ENCODE measurements at places on chromosomes 13 and 19.
A peak's percentile ranks its signal among the peaks of the same experiment; 100 is the strongest.

DNA sequence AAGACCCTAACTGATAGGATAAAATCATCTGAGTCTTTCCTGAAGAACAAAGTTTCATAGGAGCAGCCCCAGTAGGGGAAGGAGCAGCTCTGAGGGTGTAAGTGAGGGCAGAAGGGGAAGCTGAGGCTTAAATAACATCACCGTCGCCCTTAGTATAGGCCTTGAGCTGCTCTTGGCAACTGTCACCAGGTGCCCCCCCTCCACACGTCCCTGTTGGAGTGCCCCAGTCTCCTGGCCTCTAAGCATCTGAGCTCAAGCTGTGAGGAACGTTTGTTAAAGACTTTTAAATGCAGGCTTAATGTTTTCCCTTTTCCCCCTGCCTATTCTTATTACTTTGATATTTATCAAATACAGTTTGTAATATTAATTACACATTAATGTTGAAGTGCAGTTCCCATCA is 170.6 kb downstream of the ZIC5 start:
- DNase-seq: no peak

- no peak for DNase-seq
Observed at GRCh38 chr13:97875218-97875617, 78.3 kb upstream of the IPO5 start.

DNA sequence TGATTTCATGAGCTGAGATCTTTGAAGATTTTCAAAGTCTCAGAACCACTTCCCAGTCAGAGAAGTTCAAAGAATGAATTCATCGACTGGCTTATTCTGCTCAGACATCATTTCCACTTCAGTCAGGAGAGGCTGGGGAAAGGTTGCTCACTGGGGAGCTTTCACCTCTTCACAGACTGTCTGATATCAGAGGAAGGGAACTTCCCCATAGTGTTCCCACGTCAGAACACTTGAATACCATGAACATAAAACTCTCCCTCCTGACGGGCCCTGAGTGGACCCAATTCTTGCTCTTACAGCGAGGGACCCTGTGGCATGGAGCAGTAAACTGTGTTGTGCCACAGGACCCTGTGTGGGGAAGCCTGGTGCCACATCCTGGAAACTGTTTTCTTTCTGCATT is 492.6 kb downstream of the COG6 start:
- DNase-seq: no peak

- DNase-seq: no peak
Observed at GRCh38 chr19:262125-262524, 29.1 kb downstream of the PLPP2 start.

DNA sequence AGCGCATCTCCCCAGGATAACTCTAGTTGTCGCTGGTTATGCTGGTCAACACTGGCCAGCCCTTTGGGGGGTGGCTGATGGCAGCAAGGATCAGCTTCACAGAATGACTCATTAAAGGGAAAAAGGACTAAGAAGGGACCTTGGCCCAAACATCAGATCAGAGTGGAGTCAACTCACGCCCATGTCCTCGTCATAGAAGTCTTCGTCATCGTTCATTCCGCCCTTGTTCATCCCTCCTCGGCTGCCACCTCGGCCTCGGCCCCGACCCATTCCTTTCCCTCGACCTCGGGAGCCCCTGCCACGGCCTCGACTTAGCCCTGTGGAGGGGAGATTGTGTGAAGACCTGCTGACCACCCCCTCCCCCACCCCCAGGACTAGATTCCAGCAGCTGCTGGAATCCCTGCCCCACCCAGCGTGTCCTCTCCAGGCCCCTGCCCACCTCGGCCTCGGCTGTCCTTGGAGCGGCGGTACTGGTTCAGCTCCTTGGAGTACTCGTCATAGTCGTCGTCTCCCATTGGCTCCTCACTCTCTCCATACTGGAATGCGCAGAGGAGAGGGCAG is 28.6 kb downstream of the ZC3H4 start:
- no peak for DNase-seq

DNA sequence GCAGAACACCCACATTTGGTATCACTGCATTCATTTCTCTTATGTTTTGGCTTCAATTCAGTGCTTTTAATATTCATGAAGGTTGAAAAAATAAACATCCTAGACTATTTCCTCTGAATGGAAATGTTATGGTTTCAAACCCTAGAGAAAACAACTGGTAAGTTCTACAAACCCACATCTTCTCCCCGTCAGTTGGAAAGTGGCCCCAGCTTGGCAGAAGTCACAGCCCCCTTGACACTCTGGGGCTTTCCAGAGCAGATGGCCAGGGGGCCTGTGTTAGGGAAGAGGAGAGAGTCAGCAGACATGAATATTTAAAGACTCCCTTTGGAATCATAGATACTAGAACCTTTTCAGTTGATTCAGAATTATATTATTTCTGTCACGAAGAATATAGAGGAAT is 123.9 kb downstream of the SHISA2 start:
- no peak for DNase-seq

GRCh38 chr13:97273341-97273831 is 51.3 kb downstream of the MBNL2 start:
- DNase-seq: no peak

- no peak for DNase-seq
Observed at GRCh38 chr13:86020351-86021002, 221.3 kb upstream of the SLITRK6 start.

DNA sequence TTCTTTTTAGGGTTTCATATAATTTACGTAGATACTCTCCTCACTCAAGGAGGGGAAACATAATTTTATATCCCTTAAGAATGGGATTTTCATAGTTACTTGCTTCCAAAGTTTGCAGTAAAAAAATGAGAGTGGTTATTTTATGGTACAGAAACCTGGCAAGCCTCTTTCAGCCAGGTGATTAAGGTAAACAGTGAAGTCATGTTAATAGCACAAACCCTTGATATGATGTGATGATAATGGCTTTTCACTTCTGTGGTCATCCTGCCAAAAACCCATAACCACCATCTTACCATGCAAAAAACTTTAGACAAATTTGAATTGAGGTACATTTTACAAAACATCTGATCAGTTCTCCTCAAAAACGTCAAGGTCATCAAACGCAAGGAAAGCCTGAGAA is 517.8 kb downstream of the SLITRK5 start:
- no peak for DNase-seq

DNA sequence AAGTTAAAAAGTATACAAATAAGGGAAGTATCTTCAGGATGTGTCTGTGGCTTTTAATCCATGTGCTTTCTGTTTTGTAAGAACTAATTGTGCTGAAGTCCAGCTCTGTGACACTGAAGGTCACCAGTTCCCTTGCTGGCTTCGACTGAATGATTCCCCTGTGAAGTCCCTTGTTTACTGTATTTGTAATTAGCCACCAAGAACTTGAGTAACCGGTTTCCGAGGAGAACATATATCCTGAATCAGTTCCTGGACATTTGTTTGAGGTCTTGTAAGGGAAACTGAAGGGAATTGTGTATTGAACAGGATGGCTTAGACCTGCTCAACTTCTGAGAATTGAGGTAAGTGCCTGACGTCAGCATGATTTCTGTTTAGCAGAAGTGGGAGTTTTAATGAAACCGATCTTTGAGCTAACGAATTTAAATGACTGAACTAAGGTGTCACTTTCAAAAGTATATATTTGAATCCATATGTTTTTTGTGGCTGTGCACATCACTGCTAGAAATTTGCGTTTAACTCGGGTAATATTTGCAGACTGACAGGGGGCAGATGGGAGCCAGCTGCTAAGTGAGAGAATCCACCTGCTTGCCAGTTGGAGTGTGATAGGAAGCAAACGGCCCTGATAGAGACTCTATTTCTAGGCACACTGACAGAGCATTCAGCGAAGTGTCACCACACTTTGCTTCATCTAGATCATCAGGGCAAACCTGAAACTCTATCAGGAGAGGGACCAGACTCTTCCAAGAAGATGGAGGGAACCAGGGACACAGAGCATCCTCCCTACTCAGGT is 530.0 kb downstream of the RFC3 start:
- DNase-seq: no peak

- DNase-seq: no peak
Observed at GRCh38 chr19:3124630-3125029, 11.2 kb upstream of the GNA15 start.

DNA sequence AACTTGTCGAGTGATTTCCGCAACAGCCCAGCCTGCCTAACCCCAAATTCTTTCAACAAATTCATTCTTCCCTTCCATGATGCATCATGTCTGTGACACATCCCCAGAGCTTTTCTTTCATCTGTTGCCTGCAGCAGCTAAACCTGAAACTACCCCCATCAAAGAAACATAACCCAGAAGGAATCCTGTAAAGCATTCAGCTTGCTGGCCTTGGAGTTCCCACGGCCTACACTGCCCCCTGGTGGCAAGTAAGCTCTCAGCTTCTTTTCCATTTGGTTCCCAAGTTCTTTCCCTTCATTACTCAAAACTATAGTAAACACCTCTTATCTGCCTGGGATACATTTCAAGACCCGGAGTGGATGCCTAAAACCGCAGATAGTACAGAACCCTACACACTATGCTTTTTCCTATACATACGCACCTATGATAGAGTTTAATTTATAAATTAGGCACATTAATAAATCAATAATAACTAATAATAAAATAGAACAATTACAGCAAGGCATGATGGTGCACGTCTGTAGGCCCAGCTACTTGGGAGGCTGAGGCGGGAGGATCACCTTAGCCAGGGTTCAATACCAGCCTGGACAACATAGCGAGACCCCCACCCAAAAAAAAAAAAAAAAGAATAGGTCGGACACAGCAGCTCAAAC is 7.4 kb downstream of the ETHE1 start:
- DNase-seq: peak; percentile 65

DNA sequence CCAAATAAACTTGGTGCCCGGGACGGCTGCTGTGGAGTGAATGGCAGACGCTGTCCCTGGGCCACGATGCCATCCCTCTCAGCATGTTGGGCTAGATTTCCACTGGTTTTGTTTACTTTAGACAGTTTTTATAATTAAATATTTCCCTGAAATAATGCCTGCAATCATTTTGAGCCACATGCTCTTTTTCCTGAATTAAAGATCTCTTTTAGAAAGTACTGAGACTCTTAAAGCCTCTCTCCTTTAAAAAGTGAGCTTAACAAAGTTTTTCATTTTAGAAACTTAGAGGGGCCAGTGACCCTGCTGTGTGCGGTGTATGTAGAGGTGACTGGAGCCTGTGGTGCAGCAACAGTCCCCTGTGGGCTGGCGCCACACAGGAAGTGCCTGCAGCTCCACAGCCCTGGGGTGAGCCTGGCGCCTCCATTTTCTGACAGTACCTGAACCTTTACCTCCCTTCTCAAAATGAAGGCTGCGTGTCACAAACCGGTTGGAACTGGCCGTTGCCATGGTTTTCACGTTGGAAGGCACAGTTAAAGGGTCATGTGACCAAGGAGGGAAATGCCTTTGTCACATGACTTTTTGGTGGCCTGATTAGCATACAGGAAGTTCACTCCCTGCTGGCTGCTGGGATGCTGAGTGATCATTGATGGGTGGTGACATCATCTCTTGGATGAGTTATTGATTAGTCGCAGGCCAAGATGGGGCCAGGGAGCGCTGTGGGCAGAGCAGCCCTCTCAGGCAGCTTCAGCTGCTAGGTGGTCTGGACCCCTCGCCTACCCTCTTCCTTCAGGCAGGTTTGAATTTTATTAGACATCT is 26.3 kb downstream of the TSSK6 start:
- DNase-seq: peak; percentile 68

- DNase-seq: no peak
Observed at GRCh38 chr13:43316946-43317353, 293.6 kb downstream of the DNAJC15 start.

DNA sequence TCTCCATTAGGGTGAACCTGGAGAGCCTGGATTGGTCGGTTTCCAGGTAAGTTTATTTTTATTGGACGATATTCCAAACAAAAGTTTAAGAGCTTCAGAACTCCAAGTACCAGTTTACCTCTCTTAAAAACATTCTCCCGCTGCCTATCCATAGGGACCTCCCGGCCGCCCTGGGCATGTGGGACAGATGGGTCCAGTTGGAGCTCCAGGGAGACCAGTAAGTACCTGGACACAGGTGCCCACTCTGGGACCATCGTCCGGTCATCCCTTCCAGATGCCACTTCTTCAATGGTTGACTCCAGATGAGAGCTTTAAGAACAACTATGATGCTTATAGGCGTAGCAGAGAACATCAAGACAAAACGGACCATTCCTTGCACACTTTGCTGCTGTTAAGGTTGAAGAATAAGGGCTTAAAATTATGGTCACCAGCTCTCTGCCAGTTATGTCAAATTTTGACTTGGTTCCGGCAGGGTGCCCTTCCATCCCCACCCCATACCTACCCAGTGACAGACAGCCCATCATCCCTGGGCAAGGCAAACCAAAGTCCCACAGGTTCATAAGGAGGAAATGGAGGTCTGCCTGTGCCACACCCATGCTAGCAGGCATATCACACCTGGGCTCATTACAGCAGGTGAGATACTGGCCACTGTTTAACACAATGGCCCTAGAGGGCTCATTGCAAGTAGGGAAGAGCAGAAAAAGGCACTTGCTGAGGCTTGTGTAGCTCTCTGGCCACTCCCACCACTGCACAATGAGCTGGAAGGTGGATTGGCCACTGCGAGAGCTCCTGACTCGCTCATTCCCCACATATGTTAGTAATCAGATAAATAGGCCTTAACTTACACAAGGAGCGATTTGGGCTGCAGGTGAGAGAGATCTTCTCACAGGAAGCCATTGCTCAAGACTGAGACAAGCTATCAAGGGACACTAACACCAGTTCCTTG is 123.6 kb downstream of the COL4A2 start:
- no peak for DNase-seq

GRCh38 chr19:10769533-10770491 is 51.9 kb downstream of the DNM2 start:
- DNase-seq: no peak

DNA sequence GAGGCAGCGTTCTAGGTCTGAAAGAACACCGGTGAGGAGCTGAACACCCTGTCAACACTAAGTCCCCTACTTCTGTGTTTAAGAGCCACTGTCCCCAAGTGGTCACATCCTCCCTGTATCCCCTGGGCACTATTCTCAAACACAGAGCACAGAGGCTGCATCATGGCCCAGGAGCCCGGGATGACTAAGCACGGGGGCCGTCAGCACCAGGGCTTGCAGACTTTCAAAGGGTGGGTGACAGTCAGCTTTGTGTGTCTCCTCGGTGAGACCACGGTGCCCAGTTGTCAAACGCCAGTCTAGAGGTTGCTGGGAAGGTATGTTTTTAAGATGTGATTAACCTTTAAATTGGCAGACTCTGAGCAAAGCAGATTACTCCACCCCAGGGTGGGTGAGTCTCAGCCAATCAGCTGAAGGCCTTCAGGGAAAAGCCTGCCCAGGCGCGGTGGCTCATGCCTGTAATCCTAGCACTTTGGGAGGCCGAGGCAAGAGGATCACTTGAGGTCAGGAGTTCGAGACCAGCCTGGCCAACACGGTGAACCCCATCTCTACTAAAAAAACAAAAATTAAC is 8.0 kb downstream of the MAP2K2 start:
- DNase-seq: no peak

GRCh38 chr13:62643007-62643483 is 1227.4 kb upstream of the PCDH20 start:
- no peak for DNase-seq

GRCh38 chr13:42393573-42394360 is 121.8 kb downstream of the AKAP11 start:
- no peak for DNase-seq

GRCh38 chr13:39602614-39603366 is at the start of gene LHFPL6:
TSS of gene LHFPL6 (minus strand) at chr13:39603193.
- peak; percentile 44 for DNase-seq

- DNase-seq: no peak
Observed at GRCh38 chr13:58630794-58631193, 999.2 kb downstream of the PCDH17 start.

GRCh38 chr19:11137542-11138384 is 17.8 kb downstream of the SPC24 start:
- peak; percentile 28 for DNase-seq

GRCh38 chr19:34430738-34431625 is 2.8 kb downstream of the UBA2 start:
- no peak for DNase-seq
